NCI-H2081 (cell line): ENCODE measurements at places on chromosomes 12 and 14.

- no peak for DNase-seq
Measured at GRCh38 chr12:116727891-116728290, 10.0 kb downstream of the SPRING1 start.

DNA sequence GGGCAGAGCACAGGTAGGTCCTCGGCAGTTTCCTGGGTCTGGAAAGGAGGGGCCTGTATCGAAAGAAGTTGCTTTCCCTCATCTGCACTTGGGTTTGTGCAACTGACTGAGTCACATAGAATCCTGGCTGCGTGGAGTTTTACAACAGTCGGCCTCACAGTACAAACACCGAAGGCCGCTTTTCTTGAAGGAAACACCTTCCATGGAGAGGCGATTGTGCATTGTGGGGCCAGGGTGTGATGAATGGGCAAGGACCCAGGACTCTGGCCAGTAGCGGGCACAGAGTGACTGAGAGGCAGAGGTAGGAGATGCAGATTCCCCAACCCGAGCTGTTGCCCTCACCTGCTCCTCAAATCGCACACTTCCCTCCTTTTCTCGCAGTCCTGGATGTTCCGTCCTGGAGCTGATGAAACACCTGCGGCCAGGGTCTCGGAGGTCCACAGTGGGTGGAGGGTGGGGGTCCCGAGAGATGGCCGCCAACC is 7.7 kb downstream of the CCND2 start:
- DNase-seq, result no peak

- no peak for DNase-seq
Measured at GRCh38 chr14:91744068-91744480, 12.2 kb upstream of the CATSPERB start.

DNA sequence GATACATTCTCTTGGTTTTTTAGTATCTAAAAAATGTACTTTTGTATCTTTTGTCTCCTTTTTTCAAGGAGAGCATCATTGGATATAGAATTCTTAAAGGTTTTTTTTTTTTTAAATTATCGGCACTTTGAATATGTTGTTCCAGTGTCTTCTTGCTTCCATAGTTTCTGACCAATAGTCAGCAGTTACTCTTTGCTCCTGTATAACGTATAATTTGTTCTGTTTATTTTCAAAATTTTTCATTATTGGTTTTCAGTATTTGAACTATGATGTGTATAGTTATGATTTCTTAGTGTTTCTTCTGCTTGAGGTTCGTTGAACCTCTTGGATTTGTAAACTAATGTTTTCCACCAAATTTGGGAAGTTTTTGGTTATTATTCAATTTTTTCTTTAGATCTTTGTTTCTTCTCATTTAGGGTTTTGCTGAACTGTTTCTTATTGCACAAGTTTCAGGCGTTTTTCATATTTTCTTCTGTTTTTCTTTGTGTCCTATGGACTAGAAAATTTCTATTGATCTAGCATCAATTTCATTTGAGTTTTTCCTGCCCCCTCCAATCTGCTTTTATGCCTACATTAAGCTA is 93.9 kb downstream of the PLBD1 start:
- no peak for DNase-seq

- DNase-seq, result no peak
Measured at GRCh38 chr12:1267243-1267642, 276.2 kb downstream of the ERC1 start.

- peak; percentile 3 for DNase-seq
Measured at GRCh38 chr14:64501411-64502171, 2.0 kb downstream of the ZBTB25 start.

DNA sequence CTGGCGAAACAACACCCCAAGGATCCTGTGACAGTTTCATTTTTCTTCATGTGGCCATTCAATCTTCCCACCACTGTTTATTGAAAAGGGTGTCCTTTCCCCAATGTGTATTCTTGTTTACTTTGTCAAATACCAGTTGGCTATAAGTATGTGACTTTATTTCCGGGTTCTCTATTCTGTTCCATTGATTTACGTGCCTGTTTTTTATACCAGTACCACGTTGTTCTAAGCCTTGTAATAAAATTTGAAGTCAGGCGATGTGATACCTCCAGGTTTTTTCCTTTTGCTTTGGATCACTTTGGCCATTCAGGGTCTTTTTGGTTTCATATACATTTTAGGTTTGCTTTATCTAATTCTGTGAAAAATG is 9.1 kb upstream of the MGAT4C start:
- DNase-seq, result no peak

DNA sequence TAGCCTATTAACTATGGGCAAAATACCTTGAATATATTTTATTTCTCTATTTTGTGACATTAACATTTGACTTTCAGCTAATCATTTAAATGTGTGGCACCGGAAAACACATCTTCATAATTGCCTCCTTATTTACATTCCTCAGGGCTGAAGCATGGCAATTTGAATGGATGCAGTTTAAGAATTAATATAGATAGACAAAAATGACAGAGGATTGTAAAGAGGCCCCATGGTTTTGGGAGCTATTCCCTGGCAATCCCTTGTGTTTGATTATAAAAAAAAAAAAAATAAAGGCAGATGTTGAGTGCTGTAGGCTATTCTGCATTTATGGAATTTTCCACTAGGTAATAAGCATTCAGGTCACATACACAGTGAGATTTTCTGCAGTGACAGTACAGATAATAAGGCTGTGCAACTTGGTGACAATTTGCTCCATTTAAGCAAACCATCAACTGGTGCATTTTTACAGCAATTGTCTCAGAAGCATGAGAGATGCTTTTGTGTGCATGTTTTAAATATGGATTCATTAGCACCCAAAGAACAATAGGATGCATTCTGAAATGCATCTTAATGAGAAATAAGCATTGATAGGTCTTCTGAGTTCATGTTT is 123.2 kb upstream of the SLC38A4 start:
- DNase-seq, result no peak

GRCh38 chr12:6426882-6427671 is 17.7 kb upstream of the CD27 start:
- no peak for DNase-seq

- no peak for DNase-seq
Measured at GRCh38 chr14:34387974-34388516, 74.0 kb downstream of the SPTSSA start.

DNA sequence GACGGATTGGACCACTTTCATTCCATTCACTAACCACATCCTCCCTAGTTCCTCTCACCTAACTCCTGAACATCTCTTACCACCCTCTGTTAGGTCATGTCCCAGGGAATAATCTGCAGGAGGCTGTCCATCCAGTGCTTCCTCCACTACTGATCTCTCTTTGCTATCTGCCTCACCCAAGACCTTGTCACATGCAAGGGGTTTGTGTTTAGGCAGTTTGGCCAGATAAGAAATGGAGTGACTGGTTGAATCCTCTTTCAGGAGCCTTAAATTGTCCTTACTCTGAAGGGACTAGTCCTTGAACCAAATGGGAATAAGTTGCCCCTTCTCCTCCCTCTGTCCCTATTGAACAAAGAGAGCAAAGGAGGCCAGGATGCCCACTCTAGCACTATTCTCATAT is 249.2 kb upstream of the BTG1 start:
- no peak for DNase-seq

GRCh38 chr14:70808416-70809224 is 693 bp downstream of the MAP3K9 start:
- peak; percentile 20 for DNase-seq

GRCh38 chr14:105163040-105163742 is 5.4 kb downstream of the JAG2 start:
- DNase-seq, result peak; percentile 67

GRCh38 chr12:89073027-89073398 is 279.3 kb downstream of the DUSP6 start:
- DNase-seq, result peak; percentile 61

- no peak for DNase-seq
Measured at GRCh38 chr14:97649752-97650151, 852.6 kb downstream of the VRK1 start.

- peak; percentile 73 for DNase-seq
Measured at GRCh38 chr12:1605129-1606020, 11.0 kb upstream of the FBXL14 start.

- DNase-seq, result no peak
Measured at GRCh38 chr12:25020621-25021243, 71.8 kb upstream of the BCAT1 start.

GRCh38 chr12:110266980-110267620 is 13.9 kb upstream of the ATP2A2 start:
- peak; percentile 93 for DNase-seq

GRCh38 chr12:19411234-19412204 is 27.8 kb upstream of the AEBP2 start:
- DNase-seq, result no peak

- no peak for DNase-seq
Measured at GRCh38 chr14:104266631-104267575, 128.5 kb downstream of the KIF26A start.

DNA sequence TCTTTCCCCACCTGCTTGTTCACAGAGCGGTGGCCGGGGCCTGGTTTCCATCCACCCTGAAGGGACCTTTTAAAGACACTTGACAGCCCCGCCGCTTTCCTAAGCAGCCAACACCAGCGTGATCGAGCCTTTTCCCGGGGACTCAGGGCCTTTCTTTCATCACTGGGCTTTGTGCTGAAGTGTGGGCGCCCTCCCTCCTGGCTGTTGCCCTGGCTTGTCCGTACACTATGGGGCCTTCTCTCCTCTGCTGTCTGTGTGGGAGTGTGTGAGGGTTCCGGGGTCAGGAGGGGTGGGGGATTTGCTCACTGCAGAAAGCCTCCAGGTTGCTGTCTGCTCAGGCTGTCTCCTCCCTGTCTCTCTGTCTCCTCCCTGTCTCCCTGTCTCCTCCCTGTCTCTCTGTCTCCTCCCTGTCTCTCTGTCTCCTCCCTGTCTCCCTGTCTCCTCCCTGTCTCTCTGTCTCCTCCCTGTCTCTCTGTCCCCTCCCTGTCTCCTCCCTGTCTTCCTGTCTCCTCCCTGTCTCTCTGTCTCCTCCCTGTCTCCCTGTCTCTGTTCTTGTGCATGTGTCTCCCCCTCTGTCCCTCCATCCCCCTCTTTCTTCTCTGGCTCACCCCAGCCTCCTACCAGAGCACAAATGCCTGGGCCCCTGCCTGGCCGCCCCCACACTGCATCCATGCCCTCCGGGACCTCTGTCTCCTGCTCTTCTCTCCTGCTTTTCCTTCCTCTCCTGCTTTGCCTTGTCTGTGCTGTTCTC is 64.7 kb downstream of the CCDC92 start:
- no peak for DNase-seq
